ENCODE measurements at places on chromosomes 2 and 18.
A peak's percentile ranks its signal among the peaks of the same experiment; 100 is the strongest.

DNA sequence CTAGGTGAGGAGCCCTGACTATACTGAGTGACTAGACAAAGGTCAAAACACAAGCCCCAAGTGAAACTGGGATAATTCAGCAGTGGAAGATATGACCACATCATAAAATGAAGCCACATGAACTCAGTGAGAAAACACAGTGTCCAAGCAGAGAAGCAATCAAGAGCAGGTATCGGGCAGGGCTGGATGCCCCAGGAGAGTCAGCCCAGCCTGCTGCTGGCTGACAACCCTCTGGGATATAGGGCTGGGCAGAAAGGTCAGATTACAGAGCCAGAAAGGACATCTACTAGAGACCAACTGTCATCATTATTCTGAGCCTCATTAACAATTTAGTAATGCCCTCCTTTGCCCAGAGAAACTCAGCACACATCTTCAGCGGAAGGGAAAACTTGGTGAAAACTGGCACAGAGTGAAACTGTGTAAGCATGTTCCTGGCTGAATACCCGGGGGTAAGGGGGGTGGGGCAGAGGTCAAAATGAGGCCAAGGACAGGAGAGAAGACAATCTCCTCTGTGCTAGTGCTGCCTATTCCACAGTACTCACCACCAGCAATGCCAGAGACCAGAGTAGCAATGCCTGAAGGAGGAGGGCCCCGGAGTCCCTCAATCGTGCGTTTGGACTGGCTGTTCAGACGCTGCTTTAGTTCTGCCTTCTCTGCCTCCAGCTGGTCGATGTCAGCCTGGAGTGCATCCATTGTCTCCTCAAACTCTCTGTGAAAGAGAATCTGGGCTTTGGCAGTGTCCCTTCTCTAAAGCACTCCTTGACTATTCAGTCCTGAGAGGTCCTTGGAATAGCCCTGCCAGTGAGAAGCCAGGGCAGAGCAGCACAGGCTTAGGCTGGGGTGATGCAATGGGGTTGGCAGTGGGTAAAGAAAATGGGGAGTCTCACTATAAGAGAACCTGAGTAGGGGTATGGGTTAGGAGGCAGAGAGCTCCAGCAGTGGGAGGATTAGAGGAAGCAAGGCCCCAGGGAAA lies 15.3 kb downstream of the DCTN1 start:
- no peak for DNase-seq

DNA sequence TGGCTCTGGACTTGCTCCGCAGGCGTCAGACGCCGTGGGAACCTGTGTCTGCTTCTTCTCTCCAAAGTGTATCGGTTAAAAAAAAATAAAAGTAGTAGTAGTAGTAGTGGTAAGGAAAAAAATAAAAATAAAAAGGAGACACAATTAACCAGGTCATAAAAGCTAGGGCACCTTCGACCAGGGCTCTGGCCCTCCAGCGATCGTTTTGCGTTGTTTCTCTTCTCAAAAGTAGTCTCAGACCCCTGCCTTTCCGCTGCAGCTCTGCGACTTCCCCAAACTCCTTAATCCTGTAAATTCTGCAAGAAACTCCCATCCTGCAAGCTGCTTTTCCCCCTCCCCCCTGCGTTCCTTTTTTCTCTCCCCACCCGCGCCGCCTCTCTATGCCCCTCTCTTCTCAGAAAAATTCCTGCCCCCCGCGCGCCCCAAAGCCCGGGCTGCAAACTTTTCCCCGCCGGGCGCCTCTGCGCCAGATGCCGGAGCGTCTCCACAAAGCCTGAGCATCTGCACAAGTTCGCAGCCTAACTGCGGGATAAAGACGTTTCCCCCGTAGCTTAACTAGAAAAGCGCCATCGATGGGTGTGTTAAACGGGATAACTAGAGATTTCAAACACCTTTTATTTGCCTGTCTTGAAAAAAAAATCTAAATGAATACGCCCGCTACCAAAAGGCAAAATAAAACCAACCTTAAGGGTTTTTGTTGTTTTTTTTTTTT lies 1.8 kb upstream of the SALL3 start:
- DNase-seq: no peak

DNA sequence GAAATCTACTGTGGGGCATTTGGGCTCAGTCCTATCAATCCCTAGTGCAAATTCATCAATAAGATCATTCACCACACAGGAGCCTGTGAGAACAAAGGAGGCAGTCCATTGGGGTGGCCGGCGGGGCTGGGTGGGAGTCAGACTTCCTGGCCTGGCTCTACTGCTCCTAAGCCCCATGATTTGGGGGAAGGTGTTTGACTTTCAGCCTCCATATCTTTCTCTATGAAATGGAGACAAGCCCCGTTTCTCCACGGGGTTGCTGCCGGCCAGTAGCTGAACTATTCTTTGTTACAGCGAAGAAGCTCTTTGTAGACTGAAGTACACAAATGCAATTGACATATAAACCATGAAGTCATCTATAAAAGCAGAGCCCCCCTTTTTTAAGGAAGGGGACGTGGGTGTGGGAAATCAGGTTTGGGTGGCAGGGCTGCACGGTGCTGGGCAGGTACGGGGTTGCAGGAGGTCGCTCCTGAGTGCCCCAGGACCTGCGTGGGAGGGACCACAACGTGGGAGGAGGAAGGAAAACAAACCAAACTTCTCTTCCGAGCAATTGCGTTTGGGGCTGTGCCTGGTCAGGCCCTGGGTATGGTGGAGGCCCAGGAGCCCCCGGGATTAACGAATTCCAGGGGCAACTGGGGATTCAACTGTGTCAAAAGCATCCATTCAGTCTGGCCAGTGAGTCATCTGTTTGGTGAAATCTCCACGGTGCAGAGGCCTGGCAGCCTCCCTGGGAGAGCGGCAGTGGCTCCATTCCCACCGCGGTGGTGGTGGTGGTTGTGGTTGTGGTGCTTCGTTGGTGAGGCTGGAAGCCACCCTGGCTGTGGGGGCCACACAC lies 18.2 kb downstream of the FBLN7 start:
- peak; percentile 21 for DNase-seq

DNA sequence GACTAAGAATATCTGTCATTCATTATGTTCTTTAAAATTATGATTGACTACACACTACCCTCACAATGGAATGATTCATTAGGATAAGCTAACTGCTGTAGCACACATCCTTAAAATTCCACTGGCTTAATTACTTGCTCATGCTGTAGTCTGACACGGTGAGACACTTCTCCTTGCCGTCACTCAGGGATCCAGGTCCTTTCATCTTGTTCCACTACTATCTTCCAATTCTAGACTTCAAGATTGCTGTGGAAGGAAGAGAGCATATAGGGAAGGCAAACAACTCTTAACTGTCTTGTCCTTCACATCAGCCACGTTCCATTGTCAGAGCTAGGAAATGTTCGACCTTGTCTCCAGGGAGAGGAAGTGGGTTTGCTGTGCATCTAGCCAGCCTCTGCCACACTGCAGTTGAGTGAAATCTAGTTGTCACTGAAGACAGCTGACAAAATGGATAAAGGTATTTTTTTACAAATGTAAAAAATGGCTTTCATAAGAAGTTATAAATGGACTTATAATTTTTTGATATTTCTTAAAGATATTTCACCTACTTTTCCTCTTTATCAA lies 30.1 kb downstream of the GREB1L start:
- no peak for DNase-seq

GRCh38 chr18:48022531-48023329 lies 92.3 kb upstream of the SMAD2 start:
- no peak for DNase-seq

DNA sequence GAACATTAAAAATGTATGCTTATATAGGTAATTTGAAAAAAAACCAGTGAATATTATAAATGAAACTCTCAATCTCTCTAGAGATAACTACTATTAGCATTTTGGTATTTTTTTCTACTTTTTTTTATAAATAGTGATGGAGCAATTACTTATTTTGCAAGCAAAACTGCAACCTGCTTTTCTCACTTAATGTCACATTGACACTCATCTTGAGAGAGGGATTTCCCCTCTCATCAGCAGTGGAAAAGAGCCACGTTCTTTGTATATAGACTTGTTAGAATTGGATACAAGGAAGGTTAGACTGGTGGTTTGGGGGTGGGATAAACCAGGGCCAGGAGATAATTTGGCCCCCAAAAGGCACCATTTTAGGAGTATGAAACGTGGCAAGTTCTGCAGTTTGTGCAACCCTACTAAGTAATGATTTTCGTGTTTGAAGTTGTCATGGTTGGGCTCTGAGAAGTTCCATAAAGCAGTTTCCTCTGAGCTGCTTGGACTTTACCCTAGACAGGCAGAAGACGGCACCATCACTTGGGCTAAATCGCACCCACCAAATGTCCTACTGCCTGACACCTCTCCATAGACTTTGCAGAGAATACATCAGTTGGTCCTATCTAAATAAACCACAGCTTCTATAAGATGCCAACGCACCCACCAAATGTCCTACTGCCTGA lies 194.0 kb downstream of the ACTR3 start:
- no peak for DNase-seq

DNA sequence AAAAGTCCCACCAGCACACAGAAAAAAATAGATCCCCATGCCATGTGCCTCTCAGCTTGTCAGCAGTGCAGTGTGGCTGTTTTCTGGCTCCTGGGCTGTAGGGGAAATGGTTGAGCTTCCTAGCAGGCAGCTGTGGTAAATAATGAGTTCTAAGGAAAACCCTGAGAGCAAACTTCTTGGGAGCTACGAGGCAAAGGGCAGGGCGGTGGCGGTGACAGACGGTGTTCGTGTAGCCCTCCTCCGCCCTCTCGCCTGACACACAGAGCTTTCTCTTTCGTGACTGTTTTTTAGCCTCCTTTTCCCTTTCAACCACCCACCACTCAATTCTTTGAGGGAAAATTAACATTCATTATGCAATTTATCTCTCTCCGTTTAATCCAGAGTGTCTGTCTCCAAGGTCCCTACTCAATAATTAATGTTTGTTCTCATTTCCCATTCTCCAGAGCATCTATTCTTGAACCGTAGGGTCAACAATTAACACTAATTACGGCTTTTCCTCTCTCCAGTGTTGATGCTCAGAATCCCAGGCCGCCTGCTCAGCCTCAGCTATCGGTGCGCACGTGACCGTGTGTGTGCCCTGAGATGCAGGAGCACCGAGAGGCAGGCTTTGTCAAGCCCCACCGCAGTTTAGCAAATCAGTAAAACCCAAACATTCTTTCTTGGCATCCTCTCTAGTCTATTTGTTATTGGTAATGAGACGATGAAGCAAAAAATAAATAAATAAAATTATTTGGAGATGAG lies 50.1 kb downstream of the KIAA2012 start:
- no peak for DNase-seq

DNA sequence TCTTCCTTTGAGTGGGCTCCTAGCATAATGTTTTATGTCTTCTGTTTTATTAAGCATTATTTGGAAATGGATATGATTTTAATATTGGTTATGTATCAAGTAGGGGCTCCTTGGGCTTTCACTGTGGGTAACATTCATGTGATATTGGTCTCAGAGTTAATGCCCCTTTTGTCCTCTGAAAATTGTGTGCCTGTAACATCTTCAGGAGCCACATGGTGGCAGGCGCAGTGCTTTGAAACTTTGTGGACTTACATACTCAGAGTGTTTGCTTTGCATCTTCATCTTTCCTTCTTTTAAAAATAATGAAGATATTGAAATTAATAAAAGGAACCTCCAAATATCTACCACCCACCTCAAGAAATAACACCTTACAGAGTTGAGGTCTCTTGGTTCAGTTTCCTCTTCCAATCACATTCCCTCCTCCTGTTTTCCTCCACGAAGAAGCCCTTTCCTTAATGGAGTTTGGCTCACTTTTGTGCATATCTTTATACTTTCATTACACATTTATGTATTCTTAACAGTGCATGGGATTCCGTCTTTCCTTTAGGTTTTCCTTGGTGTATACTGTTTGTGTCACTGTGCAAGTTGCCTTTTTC lies 73.5 kb downstream of the LIMS1 start:
- DNase-seq: no peak

GRCh38 chr2:241112592-241112991 lies 10.5 kb upstream of the MTERF4 start:
- peak; percentile 31 for DNase-seq

- DNase-seq: no peak
Measured at GRCh38 chr2:112629823-112630222, 15.9 kb upstream of the SLC20A1 start.

GRCh38 chr2:173881461-173881860 lies 83.7 kb downstream of the SP3 start:
- DNase-seq: no peak

DNA sequence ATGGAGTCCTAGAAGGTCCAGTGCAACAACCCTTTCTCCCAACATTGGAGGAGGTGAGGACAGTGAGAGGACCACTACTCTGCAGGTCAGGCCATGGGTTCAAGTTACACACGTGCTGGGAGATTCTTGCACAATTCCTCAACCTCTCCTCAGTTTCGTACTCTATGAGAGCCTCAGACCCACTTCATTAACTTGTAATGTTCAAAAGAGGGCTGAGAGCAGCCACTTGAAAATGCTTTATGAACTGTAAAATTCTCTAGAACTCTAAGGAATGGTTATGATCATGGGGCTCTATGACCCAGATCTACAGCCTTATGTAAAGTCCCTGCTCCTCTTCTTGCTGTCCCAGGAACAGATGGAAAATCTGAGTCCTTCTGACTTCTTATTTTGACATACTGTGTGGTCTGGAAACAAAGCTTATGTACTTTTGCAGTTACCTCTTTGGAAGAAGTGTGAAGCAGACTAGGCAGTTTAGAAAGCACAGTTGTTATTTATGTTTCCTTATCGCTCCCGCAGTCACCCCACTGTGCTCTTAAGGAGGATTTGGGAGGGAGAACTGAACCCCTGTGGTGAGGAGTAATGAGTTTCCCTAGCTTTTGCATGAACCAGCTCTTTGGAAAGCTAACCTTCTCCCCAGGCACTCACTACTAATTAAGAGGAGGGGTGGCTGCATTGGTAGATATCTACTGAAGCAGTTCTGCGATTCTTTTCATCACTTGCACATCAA lies 296.6 kb downstream of the LRRTM1 start:
- no peak for DNase-seq

DNA sequence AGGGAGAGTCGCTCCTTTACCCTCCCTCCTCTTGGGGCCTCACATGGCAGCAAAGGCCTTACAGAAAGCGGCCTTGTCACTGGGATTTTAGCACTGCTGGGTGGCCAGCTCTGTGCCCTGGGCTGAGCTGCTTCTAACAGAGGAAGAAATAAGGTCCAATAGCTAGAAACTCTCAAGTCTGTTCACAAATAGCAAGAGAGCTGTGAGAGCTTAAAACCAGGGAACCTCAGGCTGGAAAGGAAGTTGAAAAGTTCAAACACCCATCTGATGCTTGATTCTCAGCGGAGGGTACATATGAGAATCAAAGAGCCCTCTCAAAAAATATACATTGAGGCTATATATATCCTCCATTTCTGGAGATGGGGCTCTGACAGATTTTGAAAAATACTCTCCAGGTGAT lies 54.7 kb downstream of the ST6GAL2 start:
- no peak for DNase-seq

DNA sequence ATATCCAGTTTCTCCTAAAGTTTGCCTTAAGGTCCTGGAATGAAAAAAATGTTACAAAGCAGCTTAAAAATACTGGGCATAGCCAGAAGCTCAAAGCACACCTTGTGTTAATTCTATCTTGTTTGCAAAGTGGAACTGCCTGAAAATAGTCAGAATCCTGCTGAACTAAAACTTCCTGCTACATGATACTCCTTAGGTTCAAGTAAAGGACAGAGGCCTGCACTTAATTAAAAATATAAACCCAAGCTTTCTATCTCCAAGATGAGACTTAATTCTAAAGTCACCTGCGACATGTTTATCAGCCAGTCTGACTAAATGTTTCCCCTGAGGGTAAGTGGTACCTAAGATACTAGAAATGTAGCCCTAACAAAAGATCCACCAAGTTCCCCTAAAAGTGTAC lies 103.4 kb downstream of the CHST9 start:
- no peak for DNase-seq

Data from stimulated activated CD8-positive, alpha-beta memory T cell treated with anti-CD3 and anti-CD28 coated beads, Interleukin-12 subunit alpha, Interleukin-12 subunit beta, amount 100 ng/mL, for 4 hours (primary cell).